ENCODE measurements at places on chromosomes 7 and 10.

GRCh38 chr10:132924046-132924952 lies 18.1 kb downstream of the CFAP46 start:
- H3K4me1 ChIP-seq = no peaks in the 10 kb centered on the region
- H3K27me3 ChIP-seq = no peaks in the 10 kb centered on the region
- H3K4me3 ChIP-seq = no peak overlapping the region
- H3K27ac ChIP-seq = no peak overlapping the region
- H3K36me3 ChIP-seq = no peaks in the 10 kb centered on the region
- DNase-seq = no peak

DNA sequence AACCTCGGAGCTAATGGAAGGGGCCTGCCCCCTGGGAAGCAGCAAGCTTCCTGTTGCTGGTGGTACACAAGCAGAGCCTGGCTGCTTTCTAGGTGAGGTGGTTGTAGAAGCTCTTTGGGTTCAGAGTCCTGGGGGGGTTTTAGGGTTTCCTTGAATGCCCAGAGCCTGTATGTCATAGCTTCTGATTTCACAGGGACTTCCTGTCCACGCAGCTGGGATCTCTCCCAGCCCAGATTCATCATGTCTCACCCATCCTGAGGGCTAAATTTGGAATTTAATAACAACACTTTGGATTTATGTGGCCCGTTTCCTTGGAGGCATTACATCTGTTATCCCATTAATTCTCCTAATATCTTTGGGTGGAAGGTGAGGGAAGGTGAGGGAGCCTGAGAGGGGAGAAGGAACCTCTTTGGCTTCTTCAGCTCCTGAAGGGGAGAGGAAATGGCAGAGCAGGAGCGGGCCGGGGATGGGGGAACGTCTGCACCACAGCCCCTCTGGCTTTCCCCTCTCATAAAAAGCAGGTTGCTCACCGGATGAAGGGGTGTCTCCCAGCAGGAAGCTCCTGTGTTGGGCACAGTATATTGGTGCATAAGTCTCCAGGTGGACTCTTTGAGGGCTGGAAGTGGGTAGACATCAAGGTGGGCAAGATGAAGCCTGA lies 19.7 kb downstream of the RPS24 start:
- H3K36me3 ChIP-seq = peaks cover 41% of the 10 kb centered on the region
- DNase-seq = no peak
- no peaks in the 10 kb centered on the region for H3K4me1 ChIP-seq
- H3K27me3 ChIP-seq = no peaks in the 10 kb centered on the region
- H3K27ac ChIP-seq = no peak overlapping the region
- H3K4me3 ChIP-seq = no peak overlapping the region

- peaks cover 5% of the 10 kb centered on the region for H3K36me3 ChIP-seq
- H3K4me3 ChIP-seq = no peak overlapping the region
- H3K27ac ChIP-seq = peak overlapping the region; percentile 1
- no peak for DNase-seq
Measured at GRCh38 chr7:99562832-99563231, 4.4 kb downstream of the ZNF655 start.

- no peaks in the 10 kb centered on the region for H3K4me1 ChIP-seq
- H3K4me3 ChIP-seq = no peak overlapping the region
- no peak overlapping the region for H3K27ac ChIP-seq
- DNase-seq = no peak
Measured at GRCh38 chr7:20238194-20238753, 21.1 kb upstream of the MACC1 start.

GRCh38 chr7:43307522-43307921 lies 195.1 kb downstream of the HECW1 start:
- no peak overlapping the region for H3K4me3 ChIP-seq
- H3K4me1 ChIP-seq = no peaks in the 10 kb centered on the region
- no peaks in the 10 kb centered on the region for H3K36me3 ChIP-seq
- no peak for DNase-seq
- no peak overlapping the region for H3K27ac ChIP-seq

DNA sequence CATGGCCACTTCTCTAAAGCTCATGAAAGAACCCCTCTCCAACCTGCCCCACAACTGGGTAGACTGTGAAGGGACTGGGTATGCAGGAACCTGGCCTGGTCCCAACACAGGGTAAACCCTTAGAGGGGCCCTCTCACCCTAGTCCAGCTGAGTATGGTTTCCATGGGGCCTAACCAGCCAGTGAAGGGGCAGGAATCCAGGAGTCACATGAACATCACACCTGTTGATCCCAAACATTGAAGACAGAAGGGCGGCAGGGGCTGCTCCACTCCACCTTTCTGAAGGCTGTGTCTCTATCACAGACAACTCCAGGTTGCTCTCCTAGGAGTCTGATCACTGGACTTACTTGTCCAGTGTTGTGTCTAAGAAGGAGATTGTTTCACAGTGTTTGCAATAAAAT lies 30.8 kb downstream of the GRID1 start:
- no peaks in the 10 kb centered on the region for H3K4me1 ChIP-seq
- H3K4me3 ChIP-seq = no peak overlapping the region
- no peak overlapping the region for H3K27ac ChIP-seq
- no peak for DNase-seq

DNA sequence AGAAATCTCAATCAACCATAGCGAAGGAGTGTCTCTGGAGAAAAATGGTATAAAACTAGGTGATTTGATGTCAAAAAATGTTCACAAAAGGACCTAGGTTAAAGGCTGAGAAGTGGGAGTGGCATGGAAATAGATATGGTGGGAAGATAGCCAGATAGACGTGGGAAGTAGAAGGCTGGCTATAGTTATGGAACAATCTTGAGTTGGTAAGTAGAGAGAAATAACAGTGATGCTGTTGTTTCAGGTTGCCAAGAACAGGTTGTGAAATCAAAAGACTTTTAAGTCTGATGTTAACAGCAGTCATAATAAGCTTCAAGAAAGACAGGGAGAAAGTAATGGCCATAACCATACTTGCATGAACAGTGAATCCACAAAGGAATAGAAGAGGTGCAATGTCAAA lies 106.1 kb upstream of the RSU1 start:
- no peak overlapping the region for H3K27ac ChIP-seq
- DNase-seq = no peak
- no peaks in the 10 kb centered on the region for H3K4me1 ChIP-seq
- H3K27me3 ChIP-seq = no peaks in the 10 kb centered on the region
- H3K4me3 ChIP-seq = no peak overlapping the region
- H3K36me3 ChIP-seq = no peaks in the 10 kb centered on the region

- no peaks in the 10 kb centered on the region for H3K4me1 ChIP-seq
- no peaks in the 10 kb centered on the region for H3K27me3 ChIP-seq
- DNase-seq = no peak
- no peak overlapping the region for H3K4me3 ChIP-seq
Measured at GRCh38 chr7:103630318-103630717, 184.3 kb upstream of the SLC26A5 start.

DNA sequence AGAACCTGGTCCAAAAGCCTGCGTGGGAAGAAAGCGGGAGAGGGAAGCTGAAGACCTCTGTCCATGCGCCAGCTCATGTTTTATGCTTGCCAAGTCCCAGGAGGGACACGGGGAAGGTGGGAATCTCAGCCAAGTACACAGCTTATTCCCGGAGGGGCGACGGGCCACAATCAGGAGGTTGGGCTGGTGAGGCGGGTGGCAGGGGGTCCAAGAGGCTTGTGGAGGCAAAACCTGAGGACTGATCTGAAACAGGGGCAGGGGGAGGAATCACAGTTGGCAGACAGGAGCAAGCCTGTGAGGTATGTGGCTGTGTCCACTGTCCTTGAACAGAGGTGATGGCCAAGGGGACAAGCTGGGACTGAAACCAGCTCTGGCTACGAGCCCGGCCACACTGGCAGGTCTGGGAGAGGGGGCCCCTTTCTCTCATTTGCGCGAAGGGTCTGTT lies 38.0 kb upstream of the LEP start:
- no peak overlapping the region for H3K4me3 ChIP-seq
- no peaks in the 10 kb centered on the region for H3K36me3 ChIP-seq
- no peak overlapping the region for H3K27ac ChIP-seq
- DNase-seq = no peak
- H3K27me3 ChIP-seq = no peaks in the 10 kb centered on the region
- H3K4me1 ChIP-seq = peaks cover 7% of the 10 kb centered on the region

DNA sequence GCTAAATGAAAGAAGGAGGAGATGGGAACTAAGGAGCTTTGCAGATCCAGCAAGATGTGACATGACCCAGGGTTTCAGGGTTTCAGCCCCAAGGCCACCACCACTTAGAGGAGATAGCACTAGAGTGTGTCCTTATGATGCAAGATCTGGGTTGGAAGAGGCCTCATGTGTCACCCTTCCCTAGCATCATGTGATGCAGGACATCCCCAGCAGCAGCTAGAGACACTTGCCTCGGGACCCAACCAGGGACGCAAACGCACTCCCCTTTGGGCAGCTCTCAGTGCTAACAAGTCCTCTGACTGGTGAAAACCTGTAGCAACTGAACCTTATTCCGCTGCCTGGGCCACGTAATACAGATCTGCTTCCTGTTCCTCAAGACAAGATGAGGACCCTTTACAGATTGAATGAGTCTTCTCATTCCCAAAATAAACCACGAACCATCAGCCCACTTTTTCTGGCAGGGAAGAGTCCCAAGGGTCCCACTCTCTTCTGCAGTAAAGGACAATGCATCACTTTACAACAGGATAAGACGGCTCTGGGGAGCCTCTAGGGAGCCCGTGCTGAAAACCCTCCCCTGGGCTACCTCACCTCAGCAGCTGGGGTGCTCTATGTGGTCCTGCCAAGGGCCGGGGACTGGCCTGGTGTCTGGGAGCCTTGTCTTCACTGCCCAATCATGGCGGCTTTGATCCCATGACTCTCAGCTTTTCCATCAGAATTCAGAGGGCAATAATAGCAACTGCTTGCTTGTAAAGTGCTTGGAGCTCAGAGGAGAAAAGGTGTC lies 44.8 kb upstream of the GDF10 start:
- no peaks in the 10 kb centered on the region for H3K27me3 ChIP-seq
- H3K27ac ChIP-seq = no peak overlapping the region
- DNase-seq = no peak
- H3K4me3 ChIP-seq = no peak overlapping the region
- H3K4me1 ChIP-seq = no peaks in the 10 kb centered on the region

- no peaks in the 10 kb centered on the region for H3K36me3 ChIP-seq
- no peaks in the 10 kb centered on the region for H3K27me3 ChIP-seq
- no peak overlapping the region for H3K27ac ChIP-seq
- no peak overlapping the region for H3K4me3 ChIP-seq
- H3K4me1 ChIP-seq = no peaks in the 10 kb centered on the region
Measured at GRCh38 chr10:51770709-51771108, 71.3 kb upstream of the CSTF2T start.

DNA sequence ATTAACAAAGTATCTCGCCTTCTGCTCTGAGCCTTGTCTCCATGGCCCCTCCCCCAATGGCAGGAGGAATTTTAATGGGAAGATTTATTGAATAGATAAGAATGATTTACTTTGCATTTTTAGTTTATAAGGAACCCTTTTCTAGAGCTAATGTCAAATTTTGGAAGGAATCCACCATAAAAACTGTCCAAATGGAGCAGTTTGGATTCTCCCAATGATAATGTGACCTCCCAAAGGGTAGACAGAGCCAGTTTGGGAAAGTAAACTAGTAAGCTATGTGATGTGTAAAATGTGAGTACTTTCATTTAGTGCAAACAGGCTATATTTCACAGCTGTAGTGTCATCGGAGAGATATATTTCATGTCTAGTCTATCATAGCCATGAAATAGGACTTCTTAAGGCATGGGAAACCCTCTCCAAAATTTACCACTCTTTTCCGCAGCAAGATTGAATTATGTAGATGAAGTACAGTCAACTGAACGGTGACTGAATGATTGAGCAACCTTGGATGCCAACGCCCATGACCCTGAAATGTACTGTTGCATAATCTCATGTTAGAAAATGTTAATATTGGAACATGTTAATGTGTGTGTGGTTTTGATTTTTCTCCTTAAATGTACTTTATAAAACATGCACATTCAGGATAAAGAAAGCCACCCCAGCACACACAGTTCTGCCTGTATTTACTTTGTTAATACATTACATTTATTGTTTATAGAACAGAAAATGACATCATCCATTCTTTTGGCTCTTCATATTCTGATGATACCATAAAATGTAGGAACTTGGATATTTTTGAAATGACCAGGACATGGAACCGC lies 140.6 kb downstream of the NRP1 start:
- peak overlapping the region; percentile 49 for H3K27ac ChIP-seq
- H3K27me3 ChIP-seq = no peaks in the 10 kb centered on the region
- peaks cover 18% of the 10 kb centered on the region for H3K4me1 ChIP-seq
- no peak overlapping the region for H3K4me3 ChIP-seq
- peaks cover 4% of the 10 kb centered on the region for H3K36me3 ChIP-seq

DNA sequence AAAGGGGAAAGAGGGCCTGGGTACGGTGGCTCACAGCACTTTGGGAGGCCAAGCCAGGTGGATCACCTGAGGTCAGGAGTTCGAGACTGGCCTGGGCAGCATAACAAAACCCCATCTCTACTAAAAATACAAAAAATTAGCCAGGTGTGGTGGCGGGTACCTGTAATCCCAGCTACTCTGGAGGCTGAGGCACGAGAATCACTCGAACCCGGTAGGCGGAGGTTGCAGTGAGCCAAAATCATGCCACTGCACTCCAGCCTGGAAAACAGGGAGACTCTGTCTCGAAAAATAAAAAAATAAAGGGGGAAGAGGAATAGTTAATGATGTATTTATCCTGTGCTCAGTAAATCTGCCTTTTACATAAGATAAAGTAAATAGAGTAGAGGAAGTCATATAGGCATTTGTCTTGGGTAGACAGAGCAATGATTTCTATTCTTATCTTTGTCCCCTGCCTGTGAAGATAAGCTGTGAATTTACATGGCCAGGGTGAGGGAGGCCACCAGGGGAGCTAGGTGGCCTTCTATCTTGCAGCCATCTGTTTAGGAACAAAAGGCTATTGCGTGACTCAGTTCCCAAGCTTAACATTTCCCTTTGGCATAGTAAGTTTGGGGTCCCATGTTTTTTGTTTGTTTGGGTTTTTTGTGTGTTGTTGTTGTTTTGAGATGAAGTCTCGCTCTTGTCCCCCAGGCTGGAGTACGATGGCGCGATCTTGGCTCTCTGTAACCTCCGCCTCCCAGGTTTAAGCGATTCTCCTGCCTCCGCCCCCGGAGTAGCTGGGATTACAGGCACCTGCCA lies 73.2 kb upstream of the GTF2I start:
- H3K4me3 ChIP-seq = no peak overlapping the region
- H3K36me3 ChIP-seq = peaks cover 2% of the 10 kb centered on the region
- no peaks in the 10 kb centered on the region for H3K27me3 ChIP-seq
- no peak for DNase-seq

GRCh38 chr7:35003679-35004303 lies 33.5 kb downstream of the DPY19L1 start:
- no peak overlapping the region for H3K27ac ChIP-seq
- H3K4me1 ChIP-seq = peaks cover 14% of the 10 kb centered on the region
- no peak for DNase-seq
- H3K27me3 ChIP-seq = no peaks in the 10 kb centered on the region

- H3K27ac ChIP-seq = no peak overlapping the region
- no peaks in the 10 kb centered on the region for H3K36me3 ChIP-seq
- no peaks in the 10 kb centered on the region for H3K4me1 ChIP-seq
- no peaks in the 10 kb centered on the region for H3K27me3 ChIP-seq
- H3K4me3 ChIP-seq = no peak overlapping the region
Measured at GRCh38 chr10:48458662-48459048, 146.2 kb downstream of the ARHGAP22 start.

GRCh38 chr7:14501436-14501835 lies 401.1 kb downstream of the DGKB start:
- H3K36me3 ChIP-seq = no peaks in the 10 kb centered on the region
- no peak overlapping the region for H3K27ac ChIP-seq
- DNase-seq = no peak
- H3K4me1 ChIP-seq = no peaks in the 10 kb centered on the region

GRCh38 chr7:2330493-2330892 lies 16.3 kb upstream of the SNX8 start:
- no peak overlapping the region for H3K4me3 ChIP-seq
- no peak for DNase-seq
- H3K4me1 ChIP-seq = no peaks in the 10 kb centered on the region
- H3K27ac ChIP-seq = no peak overlapping the region
